ENCODE measurements at places on chromosomes 12 and 14.

DNA sequence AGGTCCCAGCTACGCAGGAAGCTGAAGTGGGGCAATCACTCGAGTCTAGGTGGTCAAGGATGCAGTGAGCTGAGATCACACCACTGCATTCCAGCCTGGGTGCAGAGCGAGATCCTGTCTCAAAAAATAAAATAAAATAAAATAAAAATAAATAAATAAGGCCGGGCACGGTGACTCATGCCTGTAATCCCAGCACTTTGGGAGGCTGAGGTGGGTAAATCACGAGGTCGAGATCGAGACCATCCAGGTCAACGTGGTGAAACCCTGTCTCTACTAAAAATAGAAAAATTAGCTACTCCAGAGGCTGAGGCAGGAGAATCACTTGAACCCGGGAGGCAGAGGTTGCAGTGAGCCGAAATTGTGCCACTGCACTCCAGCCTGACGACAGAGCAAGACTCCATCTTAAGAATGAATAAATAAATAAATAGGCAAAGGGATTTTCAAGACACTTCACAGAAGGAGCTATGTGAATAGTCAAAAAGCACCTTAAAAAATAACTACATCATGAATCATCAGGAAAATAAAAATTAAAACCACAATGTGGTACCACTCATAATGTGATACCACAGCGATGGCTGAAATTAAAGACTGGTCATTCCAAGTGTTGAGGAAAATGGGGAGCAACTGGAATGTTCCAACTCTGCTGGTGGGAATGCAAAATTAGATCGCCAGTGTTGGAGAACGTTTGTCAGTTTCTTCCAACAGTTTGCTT is 92.9 kb upstream of the TBX3 start:
- no peak for DNase-seq

- no peak for DNase-seq
These were observed 64.6 kb upstream of the LMO3 start for GRCh38 chr12:16670456-16671050.

- DNase-seq: no peak
These were observed 38.6 kb upstream of the GNG2 start for GRCh38 chr14:51821822-51822221.

- DNase-seq: no peak
These were observed 32.7 kb downstream of the PTGER2 start for GRCh38 chr14:52346778-52347177.

DNA sequence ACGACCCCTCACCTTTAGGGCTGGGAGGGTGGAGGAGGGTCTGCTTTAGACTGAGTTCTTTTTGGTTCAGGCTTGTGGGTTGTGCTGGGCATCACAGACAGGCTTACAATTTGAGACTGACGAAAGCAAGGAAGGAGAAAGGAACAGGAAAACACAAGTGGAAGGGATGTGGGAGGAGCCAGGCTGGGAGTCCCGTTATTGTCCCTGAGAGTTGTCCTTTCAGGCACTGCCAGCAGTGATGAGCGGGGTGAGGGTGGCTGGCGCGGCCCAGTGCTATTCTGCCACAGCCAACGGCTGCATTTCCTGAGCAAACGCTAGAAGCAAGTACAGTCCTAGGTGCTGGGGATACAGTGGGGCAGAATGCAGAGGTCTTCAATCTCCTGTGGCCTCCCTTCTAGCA is 29.2 kb upstream of the TSPAN9 start:
- DNase-seq: no peak

DNA sequence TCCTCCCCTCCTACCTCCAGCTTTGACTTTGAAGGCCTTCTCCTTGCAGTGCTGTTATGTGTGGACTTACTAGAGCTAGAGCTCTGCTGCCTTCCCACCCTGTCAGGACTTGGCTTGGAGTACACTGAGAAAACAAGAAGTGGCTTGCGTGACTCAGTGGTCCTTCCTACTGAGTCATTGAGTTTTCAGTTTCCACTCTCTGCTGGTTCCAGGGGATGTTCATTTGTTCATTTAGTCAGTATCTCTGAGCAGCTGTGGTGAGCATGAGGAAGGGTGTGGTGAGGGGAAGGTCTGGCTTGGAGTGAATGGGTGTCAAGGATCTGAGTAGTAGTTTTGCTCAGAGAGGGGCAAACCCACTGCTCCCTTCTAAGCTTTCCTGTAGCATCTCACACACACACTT is 17.2 kb upstream of the ELK3 start:
- DNase-seq: peak; percentile 24

DNA sequence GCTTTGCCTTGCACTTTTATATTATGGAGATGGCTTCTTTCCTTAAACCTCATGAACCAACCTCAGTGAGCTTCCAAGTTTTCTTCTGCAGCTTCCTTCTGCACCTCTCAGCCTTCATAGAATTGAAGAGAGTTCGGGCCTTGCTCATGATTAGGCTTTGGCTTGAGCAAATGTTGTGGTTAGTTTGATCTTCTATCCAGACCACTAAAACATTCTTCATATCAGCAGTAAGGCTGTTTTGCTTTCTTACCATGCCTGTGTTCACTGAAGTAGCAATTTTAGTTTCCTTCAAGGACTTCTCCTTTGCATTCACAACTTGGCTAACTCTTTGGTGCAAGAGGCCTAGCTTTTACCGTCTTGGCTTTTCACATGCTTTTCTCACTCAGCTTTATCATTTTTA is 125.4 kb downstream of the SNAPC1 start:
- DNase-seq: no peak

- DNase-seq: no peak
These were observed 387 bp upstream of the IPO8 start for GRCh38 chr12:30696103-30696408.

DNA sequence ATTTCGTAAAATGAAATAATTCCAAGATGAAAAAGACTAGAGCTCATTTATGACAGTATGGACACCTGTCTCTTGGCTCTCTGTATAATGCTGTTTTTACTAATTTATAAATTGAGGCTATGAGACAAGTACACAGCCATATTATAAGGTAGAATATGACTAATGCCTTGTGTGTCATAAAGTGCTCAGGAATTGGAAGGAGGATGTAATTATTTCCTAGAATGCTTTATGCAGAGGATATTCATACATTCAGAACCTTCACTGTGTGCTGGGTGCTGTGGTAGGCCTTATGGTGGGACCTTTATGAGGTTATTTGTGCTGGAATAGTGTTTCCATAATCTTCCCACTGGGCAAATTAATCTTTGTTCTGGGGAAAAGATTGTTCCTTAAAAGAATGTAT is 13.3 kb downstream of the PCNX1 start:
- DNase-seq: no peak

DNA sequence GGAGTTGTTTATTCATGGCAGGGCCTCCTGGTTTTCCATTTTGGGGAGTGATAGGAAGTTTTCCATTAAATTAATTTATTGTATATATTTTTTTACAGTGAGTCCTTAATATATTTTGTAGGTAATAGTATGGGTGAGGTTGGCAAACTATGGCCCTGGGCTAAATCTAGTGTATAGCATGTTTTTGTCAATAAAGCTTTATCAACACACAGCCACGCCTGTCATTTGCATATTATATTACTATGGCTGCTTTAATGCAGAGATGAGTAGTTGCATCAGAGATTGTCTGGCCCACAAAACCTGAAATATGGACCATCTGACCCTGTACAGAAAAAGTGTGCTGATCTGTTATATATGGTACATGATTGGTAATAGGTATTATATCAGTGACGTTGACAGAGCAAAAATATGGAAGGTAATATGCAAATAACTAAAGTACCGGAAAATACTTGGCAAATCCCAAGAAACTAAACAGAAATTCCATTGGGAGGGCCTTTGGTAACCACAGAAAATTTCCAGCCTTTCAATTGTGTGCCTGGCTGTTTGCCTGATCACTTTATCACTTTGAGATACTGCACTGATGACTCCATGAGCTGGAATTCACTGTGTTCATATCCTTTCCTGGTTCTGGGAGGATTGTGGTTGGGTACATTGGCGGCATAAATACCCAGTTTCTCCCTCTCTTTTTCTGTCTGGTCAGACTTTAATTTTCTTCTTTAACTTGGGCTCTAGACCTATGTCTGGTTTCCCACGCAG is 61.7 kb upstream of the RFLNA start:
- no peak for DNase-seq

GRCh38 chr12:89589753-89590152 is 63.9 kb upstream of the POC1B start:
- DNase-seq: no peak

DNA sequence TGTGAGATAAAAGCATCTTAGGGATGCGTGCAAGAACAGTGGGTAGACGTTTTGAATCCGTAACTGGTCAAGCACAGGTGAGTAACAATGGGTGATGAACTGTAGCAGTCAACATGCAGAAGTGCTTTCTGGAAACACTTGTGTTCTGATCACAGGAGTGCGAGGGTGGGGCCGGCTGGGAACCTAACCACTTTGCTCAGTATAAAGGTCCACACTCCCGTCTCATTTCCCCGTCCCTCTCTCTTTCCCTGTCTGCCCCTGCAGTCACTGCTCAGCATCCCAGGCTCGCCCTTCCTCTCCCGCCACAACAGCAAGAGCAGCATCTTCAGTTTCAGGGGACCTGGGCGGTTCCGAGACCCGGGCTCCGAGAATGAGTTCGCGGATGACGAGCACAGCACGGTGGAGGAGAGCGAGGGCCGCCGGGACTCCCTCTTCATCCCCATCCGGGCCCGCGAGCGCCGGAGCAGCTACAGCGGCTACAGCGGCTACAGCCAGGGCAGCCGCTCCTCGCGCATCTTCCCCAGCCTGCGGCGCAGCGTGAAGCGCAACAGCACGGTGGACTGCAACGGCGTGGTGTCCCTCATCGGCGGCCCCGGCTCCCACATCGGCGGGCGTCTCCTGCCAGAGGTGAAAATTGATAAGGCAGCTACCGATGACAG is 127.1 kb downstream of the FIGNL2 start:
- peak; percentile 4 for DNase-seq

GRCh38 chr12:16348435-16349130 is 1.1 kb downstream of the MGST1 start:
- no peak for DNase-seq

DNA sequence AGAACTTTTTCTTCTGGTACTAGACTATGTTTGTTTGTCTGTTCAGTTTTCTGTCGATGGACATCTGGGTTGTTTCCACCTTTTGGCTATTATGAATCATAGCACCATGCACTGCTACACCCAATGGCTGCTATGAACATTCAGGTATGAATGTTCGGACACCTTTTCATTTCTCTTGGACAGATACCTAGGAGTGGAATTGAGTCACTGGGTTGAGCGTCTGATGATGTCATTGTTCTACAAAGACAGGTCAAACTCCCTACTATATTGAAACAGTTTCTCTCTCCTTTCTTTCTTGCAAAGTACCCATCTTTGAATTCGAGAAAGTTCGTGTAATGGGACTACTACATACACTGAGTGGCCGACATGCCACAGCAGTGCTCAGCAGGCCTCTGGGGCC is 44.7 kb downstream of the KCTD10 start:
- no peak for DNase-seq

- no peak for DNase-seq
These were observed 77.4 kb upstream of the ALG10 start for GRCh38 chr12:33944703-33945437.

DNA sequence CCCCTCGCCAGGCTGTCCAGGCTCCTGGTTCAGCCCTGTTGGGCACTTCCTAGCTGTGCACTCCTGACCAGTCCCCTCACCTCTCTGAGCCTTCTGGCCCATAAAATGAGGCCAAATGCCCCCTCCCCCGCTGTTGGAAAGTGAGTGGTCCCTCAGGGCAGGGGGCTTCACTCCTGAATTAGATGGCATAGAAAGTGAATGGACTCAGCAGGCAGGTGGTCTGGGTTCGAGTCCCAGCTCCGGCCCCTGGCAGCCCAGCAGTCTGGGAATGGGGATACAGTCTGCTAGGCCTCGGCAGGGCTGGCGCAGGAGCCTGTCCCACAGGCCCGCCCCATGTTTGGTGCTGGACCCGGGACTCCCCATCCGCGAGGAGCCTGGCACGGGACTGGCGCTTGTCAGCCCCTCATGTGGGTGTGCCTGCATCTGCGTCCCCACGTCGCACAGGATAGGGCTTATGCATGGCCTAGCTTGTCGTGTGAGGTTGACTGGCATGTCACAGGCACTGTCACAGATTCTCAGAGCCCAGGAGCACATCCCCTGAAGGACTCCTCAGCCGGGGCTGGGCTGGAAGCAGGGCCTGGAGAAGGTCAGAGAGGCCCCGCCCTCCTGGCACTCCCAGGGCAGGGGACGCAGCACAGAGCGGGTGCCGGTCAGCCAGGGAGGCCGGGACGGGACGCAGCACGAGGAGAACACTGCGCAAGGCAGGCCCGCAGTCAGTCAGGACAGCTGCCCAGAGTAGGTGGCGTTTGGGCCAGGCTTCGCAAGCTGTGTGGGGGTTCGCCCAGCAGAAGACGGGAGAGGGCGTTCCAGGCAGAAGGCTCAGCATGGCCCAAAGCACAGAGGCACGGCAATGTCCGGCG is 40.5 kb downstream of the DIO3 start:
- no peak for DNase-seq
